ENCODE measurements at places on chromosomes 13 and 19.
A peak's percentile ranks its signal among the peaks of the same experiment; 100 is the strongest.

DNA sequence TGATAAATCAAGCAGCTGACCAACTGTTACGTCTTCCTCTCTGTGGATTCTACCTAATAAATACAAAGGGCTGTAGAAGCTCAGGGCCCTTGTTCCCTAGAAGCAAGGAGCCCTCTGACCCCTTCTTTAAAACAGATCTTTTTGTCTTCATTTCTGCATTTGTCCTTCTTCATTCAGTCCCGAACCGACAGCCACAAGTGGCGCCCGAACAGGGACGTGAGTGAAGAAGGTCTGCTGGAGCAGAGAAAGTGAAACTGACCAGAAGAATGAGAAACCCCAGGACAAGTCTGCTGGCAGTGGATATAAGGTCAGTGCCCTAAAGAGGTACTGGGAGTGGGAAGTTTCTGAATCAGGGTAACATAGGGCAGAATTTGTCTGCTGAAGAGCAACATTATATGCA, 13.1 kb downstream of the ZNF773 start:
- DNase-seq, result no peak

DNA sequence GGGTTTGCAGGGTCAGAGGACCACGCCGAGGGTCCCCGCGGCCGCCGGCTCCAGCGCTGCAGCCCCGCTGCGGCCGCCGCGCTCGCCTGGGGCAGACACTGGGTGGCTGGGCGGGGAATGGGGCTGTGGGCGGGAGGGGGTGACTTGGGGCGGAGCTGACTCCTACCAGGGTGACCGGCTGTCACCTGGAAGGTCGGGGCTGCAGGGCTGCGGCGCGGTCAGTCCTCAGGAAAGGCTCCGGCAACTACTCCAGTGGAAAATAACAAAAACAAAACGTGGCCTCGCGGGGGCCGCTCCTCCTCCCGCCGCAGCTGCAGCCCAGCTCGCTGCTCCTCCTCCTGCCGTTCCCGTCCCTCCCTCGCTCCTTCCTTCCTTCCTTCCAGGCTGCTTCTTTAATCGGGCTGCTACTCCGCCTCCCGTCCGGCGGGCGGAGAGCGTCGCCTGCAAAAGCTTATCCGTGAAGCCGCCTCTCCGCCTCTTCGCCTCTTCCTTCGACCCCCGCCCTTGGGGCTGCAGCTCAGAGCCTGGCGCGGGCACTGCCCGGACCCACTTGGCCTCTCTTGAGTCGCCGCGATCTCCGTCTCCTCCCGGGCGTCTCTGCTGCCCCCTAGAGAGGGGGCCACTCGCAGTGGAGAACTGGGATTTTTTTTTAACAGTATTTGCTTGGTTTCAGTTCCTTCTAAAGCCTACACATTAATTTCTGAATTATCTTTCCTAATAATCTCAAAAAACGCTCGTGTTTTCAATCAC, at the start of gene TBC1D4:
TSS of gene TBC1D4 (minus strand) at position 100 of the 750 bp plus-strand sequence. CDS start 402 bp downstream, outside the sequence.
- peak; percentile 27 for DNase-seq

- DNase-seq, result no peak
Measured at GRCh38 chr13:19781526-19781925, 1.2 kb downstream of the PSPC1 start.

DNA sequence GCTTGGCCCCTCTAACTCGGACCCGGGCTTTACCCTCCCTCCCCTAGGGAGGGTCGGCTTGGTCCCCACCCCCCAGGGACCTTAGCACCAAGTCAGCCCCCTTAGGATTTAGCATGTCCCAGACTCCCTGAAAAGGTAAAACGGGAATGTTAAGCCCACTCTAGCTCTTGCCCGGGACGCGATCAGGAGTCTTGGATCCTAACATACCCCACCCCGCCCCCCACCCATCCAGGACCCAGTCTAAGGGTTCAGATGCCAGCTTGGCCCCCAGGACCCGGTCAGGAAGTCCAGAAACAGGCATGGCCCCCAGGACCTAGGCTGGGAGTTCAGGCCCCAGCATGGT, 437 bp downstream of the EPOR start:
- DNase-seq, result no peak

DNA sequence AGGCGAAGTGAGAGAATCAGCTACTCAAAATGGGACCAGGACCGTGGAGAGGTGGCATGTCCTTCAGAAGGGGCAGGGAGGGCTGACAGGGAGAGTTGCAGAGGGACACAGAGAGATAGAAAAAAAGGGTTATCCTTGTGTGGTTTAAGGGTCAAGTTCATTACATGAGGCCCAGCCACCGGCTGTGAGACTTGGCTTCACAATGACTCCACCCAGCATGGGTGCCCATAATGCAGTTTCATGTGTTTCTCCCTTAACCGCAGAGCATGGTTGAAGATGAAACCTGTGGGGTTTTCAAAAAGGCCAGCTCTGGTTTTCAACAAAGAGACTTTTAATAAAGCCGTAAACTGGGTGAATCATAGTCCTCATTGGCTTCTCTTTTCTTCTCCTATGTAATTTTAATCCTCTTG, 164.6 kb downstream of the KLF5 start:
- DNase-seq, result no peak

DNA sequence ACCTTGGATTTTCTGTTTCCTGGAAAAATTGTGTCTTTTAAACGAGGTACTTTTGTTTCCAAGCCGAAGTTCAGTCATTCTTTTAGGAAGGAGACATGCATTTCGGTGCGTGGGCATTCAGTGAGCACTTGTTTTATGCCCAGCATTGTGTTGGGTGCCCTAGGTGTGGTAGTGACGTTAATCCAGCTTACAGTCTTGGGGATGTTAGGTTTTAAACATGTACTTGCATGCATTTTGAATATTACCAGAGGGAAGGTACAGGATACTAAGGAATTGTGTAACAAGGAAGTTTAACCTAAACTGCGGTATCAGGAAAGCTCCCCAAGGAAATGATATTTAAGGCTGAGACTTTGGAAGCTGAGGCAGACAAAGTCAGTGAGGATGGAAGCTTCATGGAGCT, 66.3 kb downstream of the ARHGAP35 start:
- no peak for DNase-seq

GRCh38 chr19:40502647-40503319, 36.0 kb downstream of the SPTBN4 start:
- no peak for DNase-seq

DNA sequence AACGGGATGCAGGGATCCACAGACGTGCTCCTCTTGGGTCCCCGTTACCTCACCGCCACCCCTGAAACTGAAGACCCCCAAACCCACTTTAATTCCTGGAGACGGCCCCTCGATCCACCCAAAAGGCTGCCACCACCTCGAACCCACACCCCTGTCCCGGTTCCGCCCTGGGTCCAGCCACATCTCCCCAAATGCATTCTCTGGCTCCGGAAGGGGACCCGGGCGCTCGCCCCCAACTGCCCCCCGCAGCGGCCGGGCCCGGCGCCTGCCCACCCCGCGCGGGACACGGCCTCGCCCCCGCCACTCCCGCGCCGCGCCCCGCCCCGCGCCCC, 219 bp upstream of the FSTL3 start:
- no peak for DNase-seq

DNA sequence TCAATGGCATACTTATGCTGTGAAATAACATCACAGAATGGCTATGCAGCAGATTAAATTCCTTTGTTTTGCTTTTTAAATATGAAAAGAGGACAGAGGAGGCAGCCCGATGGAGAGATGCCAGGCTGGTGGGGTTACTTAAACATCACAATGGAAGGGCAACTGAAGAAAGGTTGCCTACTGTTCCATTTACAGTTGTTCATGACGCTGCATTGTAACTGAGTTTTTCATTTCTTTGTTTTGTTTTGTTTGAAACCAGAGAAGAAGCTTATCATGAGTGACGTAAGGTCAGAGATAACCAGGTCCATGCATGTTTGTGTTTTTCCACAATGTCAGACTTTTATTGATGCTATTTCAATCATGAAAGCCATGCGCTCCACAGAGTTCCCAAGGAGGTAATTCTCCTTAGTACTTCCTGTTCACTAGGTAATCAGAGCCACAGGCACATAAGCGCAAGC, 273.8 kb downstream of the LHFPL6 start:
- DNase-seq, result no peak

- DNase-seq, result no peak
Measured at GRCh38 chr13:52002361-52002760, 8.9 kb downstream of the ATP7B start.

- DNase-seq, result no peak
Measured at GRCh38 chr13:85799097-85799582, at the start of gene SLITRK6. Gene SLITRK6, minus strand, starts transcription at chr13:85799419. Its CDS starts 2,911 bp downstream, at chr13:85796508.

GRCh38 chr13:21100211-21100610, 38.8 kb upstream of the LATS2 start:
- DNase-seq, result no peak

- no peak for DNase-seq
Measured at GRCh38 chr13:50261130-50261901, 246.1 kb downstream of the KCNRG start.

DNA sequence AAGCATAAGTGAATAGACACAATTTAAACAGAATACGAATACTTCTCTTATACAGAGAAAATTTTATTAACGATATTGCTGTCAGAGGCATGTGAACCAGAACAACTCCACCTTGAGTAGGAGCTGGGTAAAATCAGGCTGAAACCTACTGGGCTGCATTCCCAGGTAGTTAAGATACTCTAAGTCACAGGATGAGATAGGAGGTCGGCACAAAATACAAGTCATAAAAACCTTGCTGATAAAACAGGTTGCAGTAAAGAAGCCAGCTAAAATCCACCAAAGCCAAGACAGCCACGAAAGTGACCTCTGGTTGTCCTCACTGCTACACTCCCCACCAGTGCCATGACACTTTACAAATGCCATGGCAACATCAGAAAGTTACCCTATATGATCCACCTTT, 49.2 kb upstream of the TRPC4 start:
- DNase-seq, result no peak

GRCh38 chr13:34941835-34942731, at the start of gene NBEA:
Gene NBEA, plus strand, starts transcription at chr13:34942270. Its CDS starts 551 bp downstream, at chr13:34942821.
- DNase-seq, result peak; percentile 66

DNA sequence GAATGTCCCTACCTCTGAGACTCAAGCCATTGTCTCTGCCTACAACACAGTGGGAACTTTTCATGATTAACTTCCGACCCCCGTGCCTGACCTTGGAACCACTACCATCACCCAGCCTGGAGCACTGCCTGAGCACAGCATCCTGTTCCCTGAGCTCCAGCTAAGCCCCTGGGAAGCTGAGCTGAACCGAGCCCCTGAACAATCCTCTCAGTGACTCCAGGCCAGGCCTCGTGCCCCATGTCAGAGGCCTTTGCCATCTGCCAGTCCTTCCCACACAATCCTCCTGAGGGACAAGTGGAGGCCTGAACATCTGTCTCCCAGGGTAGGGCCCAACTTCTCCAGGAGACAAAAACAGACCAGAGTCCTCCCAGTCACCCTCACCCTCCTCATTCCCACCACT, 17.5 kb downstream of the CEACAM3 start:
- no peak for DNase-seq

DNA sequence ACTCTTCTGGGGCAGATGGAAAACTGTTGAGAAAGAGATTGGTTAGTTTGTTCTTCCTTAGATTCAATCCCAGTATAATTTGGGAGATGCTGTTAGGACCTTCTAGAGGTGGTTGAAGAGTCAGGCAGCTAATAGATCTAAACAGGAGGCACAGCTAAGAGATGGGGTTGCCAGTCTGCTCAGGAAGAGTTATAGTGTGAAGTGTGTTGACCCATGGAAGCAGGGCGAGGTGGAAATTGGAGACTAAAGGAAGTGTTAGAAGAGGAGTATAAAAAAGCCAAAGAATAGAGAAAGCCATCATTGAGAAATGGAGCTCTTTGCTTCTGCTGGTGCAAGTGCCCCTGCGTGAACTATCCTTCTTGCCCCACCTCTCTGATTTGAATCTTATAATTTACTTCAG, 3.8 kb upstream of the OXGR1 start:
- DNase-seq, result no peak

- peak; percentile 82 for DNase-seq
Measured at GRCh38 chr13:31045286-31046081, 113.0 kb downstream of the TEX26 start.

DNA sequence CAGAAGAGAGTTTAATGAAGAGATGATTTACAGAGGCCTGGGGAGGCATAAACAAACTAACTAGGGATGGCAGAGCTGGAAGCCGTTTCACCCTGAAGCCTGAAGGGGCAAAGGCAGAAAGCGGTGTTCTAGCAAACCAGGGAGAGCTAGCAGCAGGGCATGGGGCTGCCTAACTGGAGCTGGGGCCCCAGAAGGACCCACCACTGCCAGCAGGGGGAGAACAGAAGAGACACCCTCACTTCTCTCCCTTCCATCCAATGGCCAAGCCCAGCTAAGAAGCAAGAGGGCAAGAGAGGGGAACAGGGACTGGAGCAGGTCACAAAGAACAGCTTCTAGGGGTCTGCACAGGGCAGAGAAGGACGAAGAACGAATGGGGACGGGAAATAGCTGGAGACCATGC, 195.5 kb downstream of the KATNAL1 start:
- DNase-seq, result no peak

- no peak for DNase-seq
Measured at GRCh38 chr13:52405369-52405766, 604 bp downstream of the THSD1 start.

GRCh38 chr13:32515246-32515645, 23.3 kb downstream of the N4BP2L2 start:
- DNase-seq, result no peak

DNA sequence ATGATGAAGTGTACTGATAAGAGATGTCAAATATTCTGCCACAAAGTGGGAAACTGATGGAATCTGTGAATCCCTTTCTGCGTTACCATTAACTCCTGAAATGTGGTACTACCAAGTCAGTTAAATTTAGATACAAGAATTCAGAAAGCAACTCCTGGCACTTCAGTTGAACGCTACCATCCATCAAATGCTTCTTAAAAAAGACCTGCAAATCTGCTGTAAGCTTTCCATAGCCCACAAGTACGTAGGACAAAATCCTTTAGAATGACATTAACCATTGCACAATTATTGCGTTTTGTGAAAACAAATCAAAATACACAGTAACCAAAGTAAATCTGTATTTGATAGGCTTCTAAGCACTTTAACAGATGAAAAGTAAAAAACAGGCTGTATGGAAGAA, 5.4 kb downstream of the SMAD9 start:
- DNase-seq, result no peak

DNA sequence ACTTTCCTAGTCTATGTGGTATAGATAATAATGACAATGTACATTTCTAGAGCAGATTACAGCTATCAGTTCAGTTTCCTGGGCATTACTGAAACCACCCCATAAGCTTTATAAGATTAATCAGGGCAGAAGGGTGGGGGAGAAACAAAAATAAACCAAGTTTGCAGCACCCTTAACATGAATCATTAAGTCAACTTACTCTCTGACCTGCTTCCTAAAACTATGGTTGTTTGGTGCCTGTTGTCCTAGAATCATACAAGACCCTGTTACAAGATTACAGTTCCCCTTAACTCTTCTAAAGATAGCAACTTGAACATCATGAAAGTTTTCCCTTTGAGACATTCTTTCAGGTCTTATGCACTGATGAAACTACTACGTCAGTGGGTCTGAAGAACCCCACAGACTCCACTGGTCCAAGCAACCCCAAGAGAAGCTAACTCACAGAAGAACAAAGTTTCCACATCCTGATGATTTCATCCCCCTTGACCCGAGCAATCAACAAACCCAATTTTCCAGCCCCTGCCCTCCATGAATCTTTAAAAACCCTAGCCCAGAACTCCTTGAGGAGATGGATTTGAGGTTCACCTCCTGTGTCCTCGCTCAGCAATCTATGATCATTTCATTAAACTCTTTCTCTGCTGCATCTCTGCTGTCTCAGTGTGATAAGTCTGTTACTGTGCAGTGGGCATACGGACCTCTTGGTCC, 336.5 kb downstream of the FOXO1 start:
- DNase-seq, result no peak

Data from CD4-positive, alpha-beta memory T cell (primary cell).